ENCODE measurements at places on chromosomes 7 and 10.

- H3K27ac ChIP-seq, result no peak overlapping the region
- no peak overlapping the region for H3K4me3 ChIP-seq
- no peaks in the 10 kb centered on the region for H3K4me1 ChIP-seq
- DNase-seq, result no peak
- peaks cover 6% of the 10 kb centered on the region for H3K27me3 ChIP-seq
Measured at GRCh38 chr7:157871681-157872080, 534.9 kb downstream of the DNAJB6 start.

DNA sequence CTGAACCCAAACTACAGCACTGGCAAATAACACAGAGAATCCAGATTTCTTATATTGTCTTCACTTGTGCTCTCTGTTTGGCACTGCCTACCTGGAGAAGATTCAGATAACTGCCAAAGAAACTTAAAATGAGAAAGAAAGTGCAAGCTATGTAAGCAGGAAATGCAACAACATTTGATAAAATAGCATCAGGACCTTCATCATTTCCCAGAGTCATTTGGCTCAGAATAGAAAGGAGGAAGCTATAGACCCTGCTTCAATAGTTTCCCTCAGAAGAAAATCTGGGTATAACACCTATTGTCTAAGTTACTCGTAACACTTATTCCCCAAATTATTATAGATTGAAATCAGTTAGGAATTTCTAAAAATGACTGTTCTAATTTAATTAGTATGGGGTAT lies 56.2 kb downstream of the CC2D2B start:
- no peaks in the 10 kb centered on the region for H3K36me3 ChIP-seq
- peaks cover 20% of the 10 kb centered on the region for H3K27me3 ChIP-seq
- no peak overlapping the region for H3K4me3 ChIP-seq
- H3K27ac ChIP-seq, result no peak overlapping the region

- no peak for DNase-seq
- no peak overlapping the region for H3K27ac ChIP-seq
Measured at GRCh38 chr10:119616882-119617570, 20.3 kb upstream of the TIAL1 start.

DNA sequence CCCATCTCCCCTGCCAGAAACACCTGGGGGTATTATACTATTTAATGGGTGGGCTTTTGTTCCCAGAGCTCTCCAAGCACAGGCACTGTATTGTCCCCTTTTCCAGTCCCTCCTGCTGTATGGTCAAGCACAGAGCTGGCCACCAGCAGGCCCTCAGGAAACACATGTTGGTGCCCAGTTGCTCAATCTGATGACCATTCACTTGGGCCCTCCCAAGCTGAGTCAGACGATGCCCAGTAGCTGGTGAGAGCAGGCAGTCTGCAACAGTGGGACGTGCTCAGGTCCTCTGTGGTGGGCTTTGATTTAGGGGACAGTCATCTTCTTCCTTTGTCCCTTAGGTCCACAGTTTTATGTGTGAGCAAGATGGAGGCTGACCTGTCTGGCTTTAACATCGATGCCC lies 11.8 kb downstream of the SFXN2 start:
- DNase-seq, result no peak
- H3K36me3 ChIP-seq, result peaks cover 16% of the 10 kb centered on the region
- no peak overlapping the region for H3K4me3 ChIP-seq

DNA sequence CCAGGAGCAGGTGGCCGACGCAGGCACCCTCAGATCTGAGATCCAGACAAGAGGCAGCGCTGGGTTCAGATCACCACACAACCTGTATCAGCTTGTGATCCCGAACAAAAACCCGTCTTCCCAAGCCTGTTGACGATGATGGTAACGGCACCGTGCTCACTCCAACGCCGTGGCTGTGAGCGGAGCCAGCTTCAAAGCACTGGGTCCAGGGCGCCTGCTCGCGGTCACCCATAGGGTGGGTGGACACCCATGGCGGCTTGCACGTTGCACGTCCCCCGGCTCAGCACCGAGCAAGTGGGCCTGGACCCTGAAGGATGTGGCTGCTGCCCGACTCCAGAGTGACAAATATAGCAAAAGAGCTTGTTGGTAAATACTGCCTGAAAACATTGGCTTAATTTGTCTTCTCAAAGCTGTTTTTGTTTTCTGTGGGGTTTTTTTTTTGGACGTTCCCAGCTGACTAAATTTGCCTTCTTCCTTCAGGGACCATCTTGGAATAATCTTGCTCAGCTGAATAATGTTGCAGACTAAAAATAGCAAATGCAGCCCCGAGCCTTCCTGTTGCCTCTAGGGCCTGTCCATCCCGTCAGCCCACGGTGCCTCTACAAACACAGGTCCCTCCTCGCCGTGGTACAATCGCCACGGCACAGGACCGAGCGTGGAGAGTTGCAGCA lies 41.0 kb downstream of the FOXK1 start:
- DNase-seq, result no peak
- H3K27ac ChIP-seq, result no peak overlapping the region
- H3K4me3 ChIP-seq, result no peak overlapping the region
- H3K36me3 ChIP-seq, result peaks cover 14% of the 10 kb centered on the region

- no peaks in the 10 kb centered on the region for H3K36me3 ChIP-seq
- DNase-seq, result no peak
- H3K27ac ChIP-seq, result no peak overlapping the region
- H3K4me1 ChIP-seq, result peaks cover 13% of the 10 kb centered on the region
Measured at GRCh38 chr7:14834456-14834855, 68.1 kb downstream of the DGKB start.

- no peaks in the 10 kb centered on the region for H3K4me1 ChIP-seq
- H3K27me3 ChIP-seq, result peaks cover 40% of the 10 kb centered on the region
- H3K4me3 ChIP-seq, result no peak overlapping the region
- H3K36me3 ChIP-seq, result no peaks in the 10 kb centered on the region
- DNase-seq, result no peak
Measured at GRCh38 chr10:96034625-96035024, 8.8 kb upstream of the CCNJ start.

- no peaks in the 10 kb centered on the region for H3K27me3 ChIP-seq
- no peak overlapping the region for H3K4me3 ChIP-seq
- DNase-seq, result no peak
- H3K27ac ChIP-seq, result no peak overlapping the region
- H3K4me1 ChIP-seq, result peaks cover 14% of the 10 kb centered on the region
- H3K36me3 ChIP-seq, result peaks cover 2% of the 10 kb centered on the region
Measured at GRCh38 chr10:21041763-21042458, 144.8 kb upstream of the NEBL start.

DNA sequence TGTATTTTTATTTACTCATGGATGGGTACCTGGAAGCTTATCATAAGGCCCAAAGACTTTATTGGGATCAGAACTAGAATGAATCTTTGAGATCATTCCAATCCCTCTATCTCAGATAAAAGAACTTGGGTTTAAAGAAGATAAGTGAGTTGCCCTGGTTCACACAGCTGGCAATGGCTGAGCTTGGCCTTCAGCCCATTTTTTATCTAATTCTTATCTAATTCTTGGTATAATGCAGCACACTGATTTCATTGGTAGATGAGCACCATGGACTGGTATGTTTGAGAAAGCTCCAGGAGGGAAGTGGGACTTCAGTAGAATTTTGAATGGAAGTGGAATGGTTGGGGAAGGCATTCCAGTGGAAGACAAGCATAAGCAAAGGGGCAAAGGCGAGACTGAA lies 558.9 kb downstream of the REEP3 start:
- H3K27ac ChIP-seq, result no peak overlapping the region
- no peaks in the 10 kb centered on the region for H3K36me3 ChIP-seq

GRCh38 chr10:104076743-104077160 lies 8.9 kb downstream of the COL17A1 start:
- H3K27ac ChIP-seq, result no peak overlapping the region
- no peaks in the 10 kb centered on the region for H3K36me3 ChIP-seq
- peaks cover 13% of the 10 kb centered on the region for H3K4me1 ChIP-seq
- no peak for DNase-seq

DNA sequence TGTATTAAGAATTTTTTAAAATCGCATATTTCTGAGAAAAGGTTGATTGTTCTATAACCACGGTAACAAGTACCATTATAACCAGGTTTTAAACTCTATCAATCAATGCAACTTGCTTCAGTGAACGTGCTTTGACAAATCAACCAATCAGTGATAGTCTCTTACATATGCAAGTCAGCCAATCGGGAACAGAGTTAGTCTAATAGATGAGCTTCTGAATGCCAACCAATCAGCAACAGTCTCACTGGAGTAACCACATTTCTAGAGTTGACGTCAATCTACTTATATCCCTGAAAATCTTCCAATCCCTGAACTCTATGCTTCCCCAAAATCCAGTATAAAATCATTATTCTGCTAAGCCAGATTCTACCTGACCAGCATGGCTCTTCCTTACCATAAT lies 44.7 kb upstream of the TRUB1 start:
- peaks cover 5% of the 10 kb centered on the region for H3K4me1 ChIP-seq
- DNase-seq, result no peak
- no peaks in the 10 kb centered on the region for H3K36me3 ChIP-seq
- no peak overlapping the region for H3K4me3 ChIP-seq

DNA sequence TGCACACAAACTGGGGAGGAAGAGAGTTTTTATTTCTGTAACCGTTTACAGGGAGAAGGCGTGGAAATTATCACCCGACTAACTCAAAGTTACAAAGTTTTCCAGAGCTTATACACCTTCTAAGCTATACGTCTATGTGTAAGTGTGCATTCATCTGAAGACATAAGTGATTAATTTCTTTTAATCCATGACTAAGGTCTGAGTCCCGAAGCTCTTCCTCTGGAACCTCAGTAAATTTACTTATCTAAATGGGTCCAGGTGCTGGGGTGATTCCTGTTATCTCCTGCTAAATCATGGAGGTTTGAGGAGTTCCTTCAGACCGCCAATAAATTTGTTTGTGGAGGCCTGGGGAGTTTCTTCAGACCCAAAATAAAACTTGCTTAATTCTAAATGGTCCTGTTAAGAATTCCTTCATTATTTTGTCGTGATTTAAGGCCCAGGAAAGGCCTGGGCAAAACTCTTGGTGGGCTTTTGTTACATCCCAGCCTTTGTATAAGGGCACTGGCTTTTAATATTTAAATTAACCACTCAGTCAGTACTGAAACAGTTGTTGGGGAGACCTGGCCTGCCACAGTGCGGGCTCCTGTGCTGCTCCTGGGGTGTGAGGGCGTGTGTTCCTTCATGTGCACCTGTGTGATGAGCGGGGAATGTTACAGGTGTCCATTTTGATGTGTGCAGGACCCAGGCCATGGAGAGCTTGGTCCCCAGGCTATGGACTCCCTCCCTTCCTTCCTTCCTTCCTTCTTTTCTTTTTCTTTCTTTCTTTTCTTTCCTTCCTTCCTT lies 5.8 kb upstream of the METTL27 start:
- H3K4me1 ChIP-seq, result peaks cover 51% of the 10 kb centered on the region
- H3K36me3 ChIP-seq, result no peaks in the 10 kb centered on the region
- H3K4me3 ChIP-seq, result no peak overlapping the region

DNA sequence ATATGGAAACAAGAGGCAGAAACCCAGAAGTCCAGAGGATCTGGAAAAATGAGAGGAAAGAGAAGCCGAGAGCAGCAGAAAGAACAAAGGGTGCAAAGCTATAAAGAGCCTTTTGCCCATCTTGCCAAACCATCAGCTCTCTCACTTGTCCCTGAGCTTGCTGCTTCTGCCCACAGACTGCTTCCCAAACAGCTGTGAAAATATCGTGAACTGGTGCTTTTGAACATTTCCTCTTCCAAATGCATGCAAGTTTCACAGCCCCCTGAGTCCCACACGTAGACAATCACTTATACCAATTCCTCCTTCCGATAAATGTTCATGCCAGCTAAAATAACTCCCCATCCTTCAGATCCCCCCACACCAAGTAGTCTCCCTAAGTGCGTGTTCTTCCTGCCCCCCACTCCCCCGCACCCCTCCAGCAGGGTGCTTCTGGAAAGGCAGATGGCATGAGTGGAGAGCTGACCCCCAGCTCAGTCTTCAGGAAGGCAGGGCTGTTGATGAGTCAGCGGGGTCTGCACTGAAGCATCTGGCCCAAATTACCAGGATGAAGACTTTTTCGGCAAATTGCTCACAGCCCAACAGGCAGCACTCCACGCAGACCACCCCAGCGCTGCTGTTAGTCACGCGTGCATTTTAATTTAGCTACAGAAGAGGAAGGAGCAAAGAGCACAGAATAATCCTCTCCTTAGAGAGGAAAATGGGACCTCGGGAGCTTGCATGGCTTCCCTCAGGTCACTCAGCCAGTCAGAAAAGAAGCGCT lies 76.1 kb upstream of the KCNMA1 start:
- DNase-seq, result no peak
- peaks cover 6% of the 10 kb centered on the region for H3K27me3 ChIP-seq
- H3K4me1 ChIP-seq, result peaks cover 39% of the 10 kb centered on the region
- H3K27ac ChIP-seq, result no peak overlapping the region

DNA sequence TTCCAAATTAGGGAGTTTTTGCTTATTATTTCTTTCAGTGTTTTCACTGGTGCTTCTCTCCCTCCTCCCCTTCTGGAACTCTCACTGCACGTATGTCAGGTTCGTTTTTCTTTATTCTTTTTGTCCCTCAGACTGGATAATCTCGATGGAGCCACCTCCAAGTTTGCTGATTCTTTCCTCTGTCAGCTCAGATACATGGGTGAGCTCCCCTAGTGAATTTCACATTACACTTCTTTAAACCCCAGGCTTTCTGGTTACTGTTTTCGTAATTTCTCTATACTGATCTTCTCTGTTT lies 20.8 kb upstream of the NCAPG2 start:
- H3K27me3 ChIP-seq, result no peaks in the 10 kb centered on the region
- no peak overlapping the region for H3K27ac ChIP-seq
- no peak for DNase-seq
- no peak overlapping the region for H3K4me3 ChIP-seq
- H3K4me1 ChIP-seq, result no peaks in the 10 kb centered on the region

- H3K27ac ChIP-seq, result no peak overlapping the region
- no peak for DNase-seq
- no peak overlapping the region for H3K4me3 ChIP-seq
- peaks cover 37% of the 10 kb centered on the region for H3K36me3 ChIP-seq
- H3K27me3 ChIP-seq, result no peaks in the 10 kb centered on the region
- peaks cover 4% of the 10 kb centered on the region for H3K4me1 ChIP-seq
Measured at GRCh38 chr7:2197436-2198155, 35.1 kb downstream of the MAD1L1 start.

- H3K4me3 ChIP-seq, result no peak overlapping the region
- H3K4me1 ChIP-seq, result no peaks in the 10 kb centered on the region
- H3K27me3 ChIP-seq, result peaks cover 2% of the 10 kb centered on the region
- no peak for DNase-seq
- no peaks in the 10 kb centered on the region for H3K36me3 ChIP-seq
Measured at GRCh38 chr7:5177060-5177459, 13.0 kb upstream of the WIPI2 start.

- H3K27ac ChIP-seq, result no peak overlapping the region
- H3K4me3 ChIP-seq, result no peak overlapping the region
- H3K4me1 ChIP-seq, result no peaks in the 10 kb centered on the region
Measured at GRCh38 chr7:17912536-17913235, 27.6 kb downstream of the SNX13 start.

GRCh38 chr7:39306016-39306570 lies 260.1 kb upstream of the YAE1 start:
- H3K27ac ChIP-seq, result no peak overlapping the region
- peaks cover 11% of the 10 kb centered on the region for H3K27me3 ChIP-seq
- H3K4me3 ChIP-seq, result no peak overlapping the region
- DNase-seq, result no peak
- peaks cover 5% of the 10 kb centered on the region for H3K4me1 ChIP-seq

- no peaks in the 10 kb centered on the region for H3K27me3 ChIP-seq
- H3K4me1 ChIP-seq, result no peaks in the 10 kb centered on the region
- peaks cover 24% of the 10 kb centered on the region for H3K36me3 ChIP-seq
- no peak overlapping the region for H3K4me3 ChIP-seq
- no peak overlapping the region for H3K27ac ChIP-seq
- DNase-seq, result no peak
Measured at GRCh38 chr7:66430164-66430545, 198.5 kb upstream of the KCTD7 start.

- H3K27me3 ChIP-seq, result peaks cover 27% of the 10 kb centered on the region
- peaks cover 15% of the 10 kb centered on the region for H3K36me3 ChIP-seq
- peaks cover 23% of the 10 kb centered on the region for H3K4me1 ChIP-seq
Measured at GRCh38 chr7:18086165-18087025, 58.7 kb upstream of the PRPS1L1 start.

All from mesothelial cell of epicardium (in vitro differentiated cells).